Stimulated activated CD4-positive, alpha-beta T cell treated with anti-CD3 and anti-CD28 coated beads, Interleukin-1b, Interleukin-23, amount 100 ng/mL, for 1 hour (primary cell): ENCODE measurements at places on chromosomes 5 and 9.

- no peak for DNase-seq
Observed at GRCh38 chr9:73148447-73148937, 3.2 kb upstream of the ANXA1 start.

DNA sequence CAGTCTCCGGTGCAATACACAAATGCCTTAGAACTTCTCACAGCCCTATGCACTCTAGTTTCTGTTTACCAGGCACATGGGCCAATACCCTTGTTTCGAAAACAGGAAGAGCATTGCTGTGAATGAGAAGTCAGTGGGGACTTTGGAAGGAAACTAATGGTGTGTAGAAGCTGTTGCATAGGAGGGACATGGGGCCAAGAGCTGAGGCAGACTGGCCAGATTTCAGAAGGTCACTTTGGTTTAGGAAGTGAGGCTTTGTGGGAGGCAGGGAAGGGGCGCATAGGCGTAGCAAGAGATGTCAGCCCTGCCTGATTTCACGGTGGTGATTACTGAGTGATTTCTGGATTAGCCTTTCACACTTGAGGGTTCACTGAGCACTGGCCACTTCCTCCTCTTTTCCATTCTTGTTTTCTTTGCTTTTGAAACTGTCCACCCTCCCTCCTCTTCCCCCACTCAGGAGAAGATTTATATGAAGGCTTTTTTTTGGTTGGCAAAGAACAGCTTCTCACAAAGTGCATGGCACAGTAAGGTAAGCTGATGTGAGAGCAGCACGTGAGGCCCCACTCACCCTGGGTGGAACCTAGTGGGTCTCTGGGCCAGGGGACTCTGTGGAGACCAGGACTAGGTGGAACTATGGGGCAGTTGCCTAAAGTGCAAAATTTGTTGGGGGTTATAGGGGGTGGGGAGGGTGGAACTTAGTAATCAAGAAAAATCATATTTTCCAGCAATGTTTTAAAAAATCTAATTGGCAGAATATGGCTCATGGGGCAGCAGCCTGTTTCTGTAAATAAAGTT, 6.1 kb upstream of the TMEM252 start:
- DNase-seq: no peak

GRCh38 chr9:100445161-100445902, 18.4 kb downstream of the MSANTD3 start:
- no peak for DNase-seq

DNA sequence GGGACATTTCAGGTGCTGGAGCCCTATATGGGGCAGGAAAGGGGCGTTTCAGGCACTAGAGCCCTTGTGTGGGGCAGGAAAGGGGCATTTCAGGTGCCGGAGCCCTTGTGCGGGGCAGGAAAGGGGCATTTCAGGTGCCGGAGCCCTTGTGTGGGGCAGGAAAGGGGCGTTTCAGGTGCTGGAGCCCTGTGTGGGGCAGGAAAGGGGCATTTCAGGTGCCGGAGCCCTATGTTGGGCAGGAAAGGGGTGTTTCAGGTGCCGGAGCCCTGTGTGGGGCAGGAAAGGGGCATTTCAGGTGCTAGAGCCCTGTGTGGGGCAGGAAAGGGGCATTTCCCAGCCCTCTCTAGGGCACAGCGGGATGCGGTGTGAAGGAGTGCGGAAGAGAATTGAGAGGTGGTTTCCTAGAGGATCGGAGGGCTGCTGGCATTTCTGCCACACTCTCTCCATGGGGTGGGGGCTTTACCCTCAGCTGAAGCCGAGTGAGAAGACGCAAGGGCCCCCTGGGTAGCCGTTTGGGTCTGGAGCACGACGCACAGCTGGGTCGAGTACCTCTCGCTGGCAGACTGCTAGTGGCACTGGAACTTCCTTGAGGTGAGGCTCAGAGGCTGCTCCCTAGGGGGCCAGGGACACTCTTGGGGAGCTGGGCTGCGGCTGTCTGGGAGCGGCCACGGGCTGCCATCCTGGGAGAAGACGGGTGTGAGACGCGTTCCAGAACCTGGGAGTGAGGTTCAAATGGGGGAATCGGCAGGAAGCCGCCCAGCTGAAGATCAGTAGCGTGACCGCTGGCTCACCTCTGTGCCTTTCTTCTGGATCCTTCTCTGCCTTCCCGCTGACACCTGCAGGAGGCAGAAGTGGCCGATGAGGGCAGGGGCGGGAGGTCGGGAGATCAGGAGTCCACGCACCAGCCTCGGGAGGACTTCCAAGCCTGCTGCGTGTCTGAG, 122.6 kb upstream of the IRX4 start:
- DNase-seq: no peak

DNA sequence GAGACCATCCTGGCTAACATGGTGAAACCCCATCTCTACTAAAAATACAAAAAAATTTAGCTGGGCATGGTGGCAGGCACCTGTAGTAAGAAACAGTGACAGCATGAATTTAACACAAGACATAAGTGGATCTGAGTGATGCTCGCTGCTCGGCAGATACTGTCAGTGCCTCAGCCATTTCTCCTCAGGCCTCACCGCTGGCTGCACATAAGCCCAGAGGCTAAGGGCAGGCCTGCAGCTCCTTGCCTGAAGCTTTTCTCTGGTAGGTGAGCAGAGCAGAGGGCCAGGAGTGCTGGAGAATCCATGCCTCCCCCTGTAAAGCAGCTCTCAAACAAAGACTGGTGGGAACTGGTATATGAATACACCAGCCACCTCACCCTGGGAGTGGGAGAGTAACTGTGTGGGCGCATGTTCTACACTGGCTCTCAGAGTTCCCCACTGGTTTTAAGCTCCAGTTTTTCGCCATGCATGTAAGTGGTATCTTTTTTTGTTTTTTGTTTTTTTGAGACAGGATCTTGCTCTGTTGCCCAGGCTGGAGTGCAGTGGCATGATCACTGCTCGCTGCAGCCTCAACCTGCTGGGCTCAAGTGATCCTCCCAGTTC, 10.3 kb upstream of the CD72 start:
- DNase-seq: no peak

DNA sequence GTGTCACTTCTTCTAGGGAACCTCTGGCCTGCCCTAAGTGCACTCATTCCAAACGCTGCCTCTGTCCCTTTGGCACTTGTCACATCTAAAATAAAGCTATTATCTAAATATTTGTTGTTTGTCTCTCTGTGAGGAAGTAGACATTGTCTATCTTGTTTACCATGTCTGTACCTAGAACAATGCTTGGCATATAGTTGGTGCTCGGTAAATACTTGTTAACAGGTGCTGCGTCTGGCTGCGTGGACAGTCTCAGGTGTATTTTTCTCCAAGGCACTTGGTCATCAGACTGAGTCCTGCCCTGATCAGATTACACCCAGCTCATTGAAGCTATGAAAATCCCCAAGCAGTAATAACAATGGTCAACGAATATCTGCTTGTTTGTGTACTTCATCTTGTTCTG, 174.9 kb upstream of the SMIM23 start:
- DNase-seq: no peak

DNA sequence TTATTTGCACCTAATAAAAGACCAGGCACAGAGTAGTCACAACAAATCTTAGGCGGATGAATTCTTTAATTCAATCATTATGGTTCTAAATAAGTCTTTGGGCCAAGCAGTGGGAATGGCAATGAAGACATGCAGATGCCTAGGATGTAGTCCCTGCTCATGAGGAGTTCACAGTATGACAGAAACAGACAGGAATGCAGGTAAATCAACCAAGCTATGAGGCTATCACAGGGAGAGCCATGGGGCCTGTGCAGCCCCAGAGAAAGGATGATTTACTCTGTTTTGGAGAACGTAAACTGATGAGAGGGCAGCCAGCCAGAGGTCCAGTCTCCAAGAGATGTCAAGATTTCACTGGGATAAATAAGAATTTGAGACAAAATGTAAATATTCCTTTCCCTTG, 129.4 kb downstream of the TRIM32 start:
- DNase-seq: no peak

GRCh38 chr5:173320259-173320658, 8.0 kb downstream of the STC2 start:
- no peak for DNase-seq

GRCh38 chr5:80216096-80216495, 39.8 kb downstream of the SERINC5 start:
- DNase-seq: no peak

GRCh38 chr9:96686638-96687335, 31.7 kb upstream of the PRXL2C start:
- peak; percentile 31 for DNase-seq
